ENCODE measurements at places on chromosomes 4 and X.

GRCh38 chr4:101042847-101043246 is 304.5 kb downstream of the PPP3CA start:
- H3K4me3 ChIP-seq = no peak overlapping the region
- H3K27ac ChIP-seq = no peak overlapping the region
- H3K4me1 ChIP-seq = peaks cover 13% of the 10 kb centered on the region
- DNase-seq = no peak
- no peaks in the 10 kb centered on the region for H3K36me3 ChIP-seq
- H3K27me3 ChIP-seq = no peaks in the 10 kb centered on the region

- H3K36me3 ChIP-seq = no peaks in the 10 kb centered on the region
- no peak for DNase-seq
- no peaks in the 10 kb centered on the region for H3K27me3 ChIP-seq
Measured at GRCh38 chr4:23631255-23631950, 258.4 kb downstream of the PPARGC1A start.

DNA sequence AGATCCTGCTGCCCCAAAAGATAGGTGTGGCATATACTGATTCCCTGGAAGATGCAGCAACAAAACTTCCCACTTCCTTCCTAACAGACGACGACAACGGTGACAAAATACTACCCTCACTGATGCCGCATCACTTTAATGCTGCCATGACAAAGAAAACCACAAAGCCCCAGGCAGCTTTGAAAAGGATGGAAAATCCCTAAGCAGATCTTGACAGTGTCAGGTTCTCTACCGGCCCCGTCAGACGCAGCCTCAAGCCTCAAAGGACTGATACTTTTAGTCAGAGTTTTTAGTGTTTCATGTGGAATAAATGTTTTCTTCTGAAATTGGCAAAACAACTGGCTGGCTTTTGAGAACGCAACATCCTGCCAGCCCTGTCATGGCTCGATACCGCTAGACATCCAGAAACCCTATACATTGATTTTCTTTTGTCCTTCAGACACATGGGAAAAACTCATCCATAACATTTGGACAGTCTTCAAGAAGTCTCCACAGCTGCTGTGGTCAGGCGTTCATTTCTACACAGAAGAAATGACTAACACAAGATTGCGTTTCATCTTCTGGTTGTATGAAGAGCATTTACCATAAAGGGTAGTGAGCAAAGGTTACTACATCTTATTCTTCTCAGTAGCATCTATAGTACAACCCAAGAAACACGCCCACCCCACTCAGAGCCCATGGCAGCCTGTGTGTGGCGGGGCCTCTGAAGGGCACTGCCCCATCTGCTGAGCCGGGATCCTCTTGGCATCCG is 60.1 kb downstream of the GATB start:
- H3K36me3 ChIP-seq = no peaks in the 10 kb centered on the region
- H3K27ac ChIP-seq = no peak overlapping the region
- no peaks in the 10 kb centered on the region for H3K4me1 ChIP-seq
- no peaks in the 10 kb centered on the region for H3K27me3 ChIP-seq
- no peak overlapping the region for H3K4me3 ChIP-seq

GRCh38 chr4:7103031-7103606 is 35.3 kb upstream of the GRPEL1 start:
- H3K4me1 ChIP-seq = peaks cover 27% of the 10 kb centered on the region
- H3K27ac ChIP-seq = no peak overlapping the region
- no peaks in the 10 kb centered on the region for H3K36me3 ChIP-seq
- peak overlapping the region; percentile 65 for H3K4me3 ChIP-seq

DNA sequence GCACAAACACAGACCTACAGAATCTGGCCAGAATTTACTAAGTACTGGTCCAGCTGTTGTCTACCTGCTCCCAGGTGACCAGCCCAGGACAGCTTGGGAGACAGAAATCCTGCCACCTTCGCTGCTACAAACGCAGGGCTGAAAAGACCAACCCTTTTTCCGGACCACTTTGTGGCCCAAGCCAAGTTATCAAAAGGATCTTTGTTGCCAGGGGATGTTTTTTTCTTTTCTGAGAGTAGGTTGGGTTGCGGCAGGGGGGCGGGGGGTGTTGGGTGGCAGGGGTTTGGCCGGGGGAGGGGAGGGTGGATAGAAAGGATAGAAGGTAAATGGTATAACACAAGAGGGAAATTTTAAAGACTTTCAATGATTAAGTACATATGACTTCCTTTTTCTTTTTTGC is 63.4 kb downstream of the STOX2 start:
- peaks cover 16% of the 10 kb centered on the region for H3K27me3 ChIP-seq
- H3K4me1 ChIP-seq = peaks cover 2% of the 10 kb centered on the region
- H3K36me3 ChIP-seq = no peaks in the 10 kb centered on the region
- no peak for DNase-seq
- no peak overlapping the region for H3K4me3 ChIP-seq

All from T-cell (primary cell).